Astrocyte (in vitro differentiated cells and primary cell): ENCODE measurements at places on chromosomes 16 and 17.
A peak's percentile ranks its signal among the peaks of the same experiment; 100 is the strongest.

- no peak for DNase-seq
Observed at GRCh38 chr17:62801553-62802114, 6.5 kb downstream of the MARCHF10 start.

DNA sequence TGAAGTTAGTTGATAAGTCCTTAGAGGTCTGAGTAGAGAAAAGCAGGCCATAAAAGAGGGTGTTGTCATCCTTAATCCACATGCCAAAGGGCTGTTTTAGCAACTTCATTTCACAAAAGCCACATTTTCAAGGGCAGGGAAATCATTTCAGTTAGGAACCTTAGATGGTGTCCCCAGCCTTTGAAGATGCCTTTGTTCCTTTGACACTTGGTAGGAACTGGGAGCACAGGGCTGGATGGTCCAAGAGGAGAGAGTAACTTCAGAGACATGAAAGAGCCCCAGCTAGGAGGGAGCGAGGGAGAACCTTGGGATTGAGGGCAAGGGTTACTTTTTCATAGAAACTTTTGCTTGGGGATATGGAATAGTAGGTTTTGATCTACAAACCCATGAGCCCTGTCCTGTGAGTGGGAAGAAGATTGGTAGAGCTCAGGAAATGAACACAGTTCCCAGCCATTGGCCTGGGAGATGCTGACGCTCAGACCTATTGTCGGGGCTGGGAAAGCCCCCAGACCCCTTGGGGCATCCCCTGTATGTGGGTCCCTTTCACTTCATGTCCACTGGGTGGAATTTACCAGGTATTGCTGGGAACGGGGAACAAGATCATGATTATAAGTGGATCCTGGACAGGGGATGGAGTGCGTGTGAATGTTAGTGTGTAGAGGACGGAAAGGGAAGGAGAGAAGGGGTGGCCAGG, 18.9 kb downstream of the MSI2 start:
- DNase-seq: no peak

DNA sequence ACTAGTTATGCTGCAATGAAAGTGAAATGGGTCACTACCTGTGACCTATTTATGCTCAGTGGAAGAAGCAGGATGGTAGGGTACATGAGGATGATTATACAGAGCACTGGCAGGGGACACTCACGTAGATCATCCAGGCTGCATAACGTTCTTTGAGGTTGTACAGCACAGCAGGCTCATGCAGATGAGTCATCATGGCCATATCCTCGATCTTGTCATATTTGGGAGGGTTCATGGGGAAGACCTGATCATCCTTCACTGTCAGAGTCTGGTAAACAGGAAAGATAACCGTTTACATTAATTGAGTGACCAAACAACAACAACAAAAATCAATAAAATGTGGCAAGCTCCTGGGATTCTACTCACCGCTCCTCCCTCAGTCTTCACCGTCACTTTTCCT, 2.1 kb downstream of the MYH2 start:
- DNase-seq: no peak

- DNase-seq: peak; percentile 46
Observed at GRCh38 chr16:48393485-48394354, 8.5 kb upstream of the SIAH1 start.

GRCh38 chr17:20171741-20172365, 162.7 kb downstream of the SPECC1 start:
- peak; percentile 72 for DNase-seq

DNA sequence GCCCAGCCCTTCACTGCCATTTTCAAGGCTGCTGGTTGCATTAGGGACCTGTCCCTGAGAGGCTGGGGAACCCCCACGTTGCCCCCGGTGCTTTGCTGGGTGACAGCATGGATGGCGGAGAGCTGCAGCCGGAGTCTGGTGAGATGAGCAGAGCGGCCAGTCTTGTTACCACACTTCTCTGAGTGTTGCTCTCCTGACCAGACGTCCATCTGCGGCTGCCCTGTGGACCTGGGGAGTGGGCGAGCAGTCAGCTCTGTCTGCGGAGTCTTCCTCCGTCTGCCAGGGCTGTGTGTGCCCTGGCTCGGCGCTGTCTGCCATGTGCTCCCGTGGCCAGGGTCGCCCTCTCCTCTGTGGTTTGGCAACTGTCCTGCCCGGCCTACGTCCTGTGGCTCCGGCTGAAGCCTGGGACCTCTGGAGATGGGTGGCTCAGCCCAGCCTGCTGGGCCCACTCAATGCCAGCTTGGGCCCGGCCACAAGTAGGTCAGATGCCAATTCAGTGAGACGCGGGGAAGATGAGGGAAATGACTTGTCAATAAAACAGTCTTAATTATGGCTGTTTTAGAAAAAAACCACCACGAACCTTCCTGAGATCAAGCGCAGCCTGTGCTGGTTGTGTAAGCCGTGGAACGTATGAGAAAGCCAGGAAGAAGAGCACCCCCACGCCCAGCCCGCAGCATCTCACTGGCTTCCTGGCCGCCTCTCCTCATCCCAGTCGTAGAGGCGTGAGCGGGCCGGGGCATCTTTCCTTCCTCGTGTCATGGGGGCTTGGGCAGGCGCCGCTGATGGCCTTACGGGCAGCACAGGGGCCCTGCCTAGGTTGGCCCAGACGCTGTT, 7.9 kb downstream of the KCTD5 start:
- DNase-seq: peak; percentile 35

GRCh38 chr16:14109782-14110727, 38.9 kb downstream of the MRTFB start:
- no peak for DNase-seq

DNA sequence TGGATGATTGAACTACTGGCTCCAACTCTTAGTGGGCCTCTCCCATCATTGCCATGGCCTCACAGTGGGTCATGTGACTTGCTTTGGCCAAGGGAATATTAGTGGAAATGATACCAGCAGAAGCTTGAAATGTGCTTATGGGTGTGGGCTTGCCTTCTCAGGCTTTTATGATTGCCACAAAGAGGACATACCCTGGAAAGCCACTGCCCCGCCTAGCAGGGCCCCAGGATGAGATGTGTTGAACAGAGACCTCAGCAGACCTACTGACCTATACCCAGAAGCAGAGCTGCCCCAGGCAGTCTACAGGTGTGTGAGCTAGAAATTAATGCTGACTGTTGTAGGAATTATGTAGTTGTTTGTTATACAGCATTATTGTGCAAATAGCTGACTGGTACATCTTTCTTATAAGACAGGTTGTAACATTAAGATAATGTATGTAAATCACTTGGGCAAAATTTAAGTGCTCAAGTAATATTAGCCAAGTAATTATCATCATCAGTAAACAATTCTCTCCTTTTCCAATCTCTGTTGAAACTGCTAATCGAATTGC, 67.8 kb upstream of the CDH5 start:
- no peak for DNase-seq
